ENCODE measurements at places on chromosomes 4 and X.

DNA sequence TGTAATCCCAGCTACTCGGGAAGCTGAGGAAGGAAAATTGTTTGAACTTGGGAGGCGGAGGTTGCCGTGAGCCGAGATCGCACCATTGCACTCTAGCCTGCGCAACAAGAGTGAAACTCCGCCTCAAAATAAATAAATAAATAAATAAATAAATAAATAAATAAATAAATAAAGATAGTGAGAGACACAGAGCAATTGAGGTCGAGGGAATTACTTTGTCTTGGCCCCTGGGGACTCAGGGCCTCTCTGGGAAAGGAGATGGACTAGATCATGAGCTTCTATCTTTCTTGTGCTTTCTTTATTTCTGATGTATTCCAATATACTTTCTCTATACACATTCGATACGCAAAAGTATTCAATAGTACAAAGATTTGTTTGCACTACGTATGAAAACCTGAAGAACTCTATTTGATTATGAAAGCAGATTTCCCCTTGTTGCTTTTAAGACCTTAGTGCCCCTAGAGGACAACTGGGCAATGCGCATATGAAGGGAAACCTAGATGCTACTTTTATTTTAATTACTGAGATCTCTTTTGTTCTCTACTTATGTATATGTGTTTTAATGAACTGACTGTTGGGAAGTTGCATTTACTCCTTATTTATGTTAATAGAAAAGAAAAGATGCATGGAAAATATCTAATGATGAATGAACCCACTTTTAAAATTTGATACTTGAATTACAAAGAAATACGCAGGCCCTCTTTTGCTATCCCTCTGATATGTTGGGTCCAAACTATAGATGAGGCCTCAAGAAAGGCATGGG is 12.8 kb upstream of the ELOVL6 start:
- no peak for DNase-seq

- no peak for DNase-seq
Measured at GRCh38 chrX:46582325-46582724, 8.8 kb downstream of the CHST7 start.

- no peak for DNase-seq
Measured at GRCh38 chrX:110123331-110123782, 120.4 kb downstream of the TMEM164 start.

DNA sequence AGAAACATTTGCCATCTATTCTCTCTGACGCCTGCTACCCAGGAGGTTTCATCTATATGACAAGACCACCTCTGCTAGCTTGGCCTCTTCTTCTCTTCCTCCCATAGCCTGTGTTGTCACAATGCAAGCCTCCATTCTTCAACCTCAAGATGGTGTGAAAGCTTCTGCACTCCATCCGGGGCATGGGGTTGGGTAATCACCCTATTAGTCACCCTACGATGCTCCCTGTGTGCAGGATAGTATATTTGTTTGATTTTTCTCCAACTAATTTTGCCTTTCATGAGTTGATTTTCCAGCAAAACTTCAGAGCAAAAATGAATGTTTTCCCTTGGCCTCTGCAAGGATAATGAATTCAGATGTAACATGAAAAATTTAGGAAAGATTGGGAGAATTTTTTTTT is 128.0 kb upstream of the STS start:
- no peak for DNase-seq

DNA sequence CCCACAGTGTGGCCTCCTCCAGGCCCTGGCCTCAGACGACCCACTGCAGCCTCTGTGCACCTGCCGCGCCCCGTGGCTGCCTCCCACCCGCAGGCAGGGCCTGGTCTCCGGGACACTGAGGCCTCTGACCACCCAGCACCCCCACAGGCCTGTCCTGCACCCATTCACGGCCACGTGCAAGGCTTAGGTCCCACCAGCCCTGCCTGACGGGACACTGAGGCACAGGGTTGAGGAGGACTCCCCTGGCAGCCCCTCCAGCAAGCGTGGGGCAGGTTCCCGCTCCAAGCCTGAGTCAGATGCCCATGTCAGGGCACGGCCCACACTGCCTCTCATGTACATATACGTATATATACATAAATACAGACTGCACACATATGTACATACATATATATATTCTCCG is 23.5 kb downstream of the NELFA start:
- no peak for DNase-seq

DNA sequence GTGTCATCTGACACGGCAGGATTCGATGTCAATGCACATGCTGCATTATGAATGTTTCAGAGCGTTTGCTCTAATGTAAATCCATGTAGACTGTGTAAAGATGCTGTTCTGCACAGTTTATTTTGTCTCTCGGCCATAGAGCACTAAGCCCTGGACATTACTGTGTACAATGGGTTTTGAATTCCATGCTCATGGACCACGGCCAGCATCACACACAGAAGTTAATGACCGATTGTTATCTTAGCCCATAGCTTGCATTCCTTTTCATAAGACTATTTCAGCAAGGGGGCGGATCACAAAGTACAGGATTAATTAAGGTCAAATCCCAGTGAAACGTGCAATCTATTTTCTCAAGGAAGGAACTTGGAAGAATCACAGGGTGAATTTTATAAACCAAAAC is 286.1 kb upstream of the TENM3 start:
- DNase-seq, result no peak

DNA sequence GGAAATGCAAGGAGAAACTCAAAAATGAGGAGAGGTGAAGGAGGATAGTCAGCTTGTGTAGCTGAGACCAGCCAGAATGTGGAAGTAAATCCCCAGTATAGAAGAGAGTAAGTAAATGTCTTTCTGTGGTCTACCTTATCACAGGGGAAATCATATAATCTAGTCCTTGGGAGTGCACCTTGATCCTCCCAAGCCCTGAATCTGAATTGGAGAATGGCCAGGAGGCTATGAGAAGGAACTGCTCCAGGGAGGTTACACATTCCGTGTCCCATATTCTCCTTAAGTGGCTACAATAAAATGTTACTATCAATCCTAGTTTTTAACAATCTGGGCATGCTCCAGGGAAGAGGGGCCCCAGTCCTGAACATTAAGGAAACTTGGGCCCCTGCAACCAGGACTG is 10.8 kb downstream of the AGTR2 start:
- no peak for DNase-seq

GRCh38 chrX:48533165-48533564 is 6.3 kb upstream of the TBC1D25 start:
- no peak for DNase-seq

DNA sequence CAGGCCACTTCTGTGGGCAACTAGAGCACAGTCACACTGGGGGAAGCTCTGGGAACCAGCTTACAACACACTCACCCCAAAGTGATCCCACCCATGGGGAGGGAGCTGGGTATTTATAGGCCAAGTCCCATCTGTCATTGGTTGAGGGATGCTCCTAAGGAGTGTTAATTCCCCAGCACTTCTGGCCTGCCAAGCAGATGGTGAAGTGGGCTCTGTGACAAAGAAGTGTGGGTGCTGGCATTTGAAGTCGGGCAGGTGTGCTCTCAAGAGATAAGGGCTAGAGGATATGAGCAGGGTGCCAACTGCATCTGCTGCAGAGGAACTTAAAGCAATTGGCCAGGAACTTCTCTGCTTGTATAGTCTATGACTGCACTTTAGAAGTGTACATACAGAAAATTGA is 30.9 kb downstream of the PTCHD1 start:
- no peak for DNase-seq

DNA sequence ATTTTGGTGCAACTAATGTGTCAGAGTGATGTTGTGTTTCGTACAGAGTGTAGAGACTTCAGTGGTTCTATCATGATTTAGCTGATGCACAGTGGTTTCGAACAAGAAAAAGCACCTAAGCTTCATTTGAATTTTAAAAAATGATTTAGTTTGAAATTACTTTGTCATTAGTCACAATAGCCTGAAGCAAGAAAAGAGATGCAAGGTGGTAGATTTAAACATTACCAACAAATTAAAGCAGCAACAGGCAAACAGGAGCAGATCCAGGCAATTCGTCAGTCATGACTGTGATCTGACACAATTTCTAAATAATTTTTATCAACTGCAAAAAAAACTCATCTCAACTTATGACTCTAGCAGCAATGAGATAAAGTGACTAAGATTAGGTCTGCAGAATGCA is 24.6 kb upstream of the COX7B2 start:
- DNase-seq, result no peak

DNA sequence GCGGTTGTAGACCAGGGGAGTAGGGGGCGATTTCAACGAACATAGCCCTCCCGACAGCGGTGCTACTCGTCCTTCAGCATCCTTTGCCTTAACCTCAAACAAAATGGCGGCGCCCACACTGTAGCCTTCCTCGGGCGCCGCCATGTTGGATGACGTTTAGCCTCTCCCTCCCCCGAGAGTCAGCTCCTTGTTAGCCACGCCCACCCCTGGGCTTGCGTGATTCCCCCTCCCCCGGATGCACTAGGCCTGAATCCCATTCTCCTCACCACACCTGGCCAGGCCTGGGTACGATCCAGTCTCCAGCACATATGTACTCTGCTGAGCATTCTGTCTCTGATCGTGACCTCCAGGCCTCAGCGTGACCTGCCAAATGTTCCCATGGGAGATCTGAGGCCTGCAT is 49.0 kb upstream of the ZNF157 start:
- DNase-seq, result peak; percentile 10

DNA sequence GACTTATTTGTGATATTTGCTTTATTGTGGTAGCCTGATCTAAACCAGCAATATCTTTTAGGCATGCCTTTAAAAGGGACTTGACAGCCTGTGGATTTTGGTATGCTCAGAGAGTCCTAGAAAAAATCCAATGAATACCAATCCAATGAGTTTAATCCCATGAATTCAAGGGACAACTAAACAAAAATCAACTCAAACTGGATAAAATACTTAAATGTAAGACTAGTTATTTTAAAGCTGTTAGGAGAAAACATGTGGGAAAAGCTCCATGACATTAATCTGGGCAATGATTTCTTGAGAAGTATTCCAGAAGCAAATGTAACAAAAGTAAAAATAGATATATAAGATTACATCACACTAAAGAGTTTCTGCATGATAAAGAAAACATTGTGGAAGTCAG is 711.5 kb upstream of the PITX2 start:
- DNase-seq, result no peak

GRCh38 chr4:102449751-102450352 is 51.3 kb upstream of the NFKB1 start:
- no peak for DNase-seq

DNA sequence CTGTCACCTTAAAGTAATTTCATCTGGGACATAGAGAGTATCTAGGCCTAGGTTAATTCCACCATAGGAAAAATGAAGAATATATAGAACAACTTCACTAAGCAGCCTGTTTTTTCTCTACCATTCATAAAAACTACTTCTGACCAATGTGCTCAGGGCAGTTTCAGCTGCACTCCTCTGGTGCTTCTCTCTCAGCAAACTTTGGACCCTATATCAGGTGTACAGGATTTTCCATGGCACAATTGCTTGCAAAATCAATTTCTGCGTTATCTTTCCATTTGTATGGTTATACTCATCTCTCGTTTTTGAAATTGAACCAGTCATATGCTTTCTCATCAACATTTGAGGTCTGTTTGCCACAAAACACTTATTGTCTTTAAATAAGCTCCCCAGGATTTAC is 52.1 kb upstream of the FMR1 start:
- no peak for DNase-seq

DNA sequence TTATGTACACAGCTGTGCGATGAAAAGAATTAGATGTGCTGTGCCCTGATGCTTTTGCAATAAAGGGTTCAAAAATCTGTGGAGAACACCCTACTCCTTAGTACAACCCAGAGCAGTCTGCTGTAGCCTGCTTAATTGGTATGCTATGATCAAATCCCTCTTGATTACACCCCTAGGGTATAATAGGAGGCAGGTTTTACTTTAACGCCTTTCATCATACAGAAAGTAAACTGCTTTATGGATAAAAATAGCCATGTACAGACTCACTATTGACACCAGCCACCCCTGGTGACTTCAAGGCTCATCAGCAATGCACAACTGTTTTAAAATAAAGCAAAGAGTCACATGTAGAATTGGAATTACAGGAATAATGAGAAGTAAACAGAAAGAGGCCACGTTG is 315.3 kb downstream of the DMD start:
- no peak for DNase-seq

DNA sequence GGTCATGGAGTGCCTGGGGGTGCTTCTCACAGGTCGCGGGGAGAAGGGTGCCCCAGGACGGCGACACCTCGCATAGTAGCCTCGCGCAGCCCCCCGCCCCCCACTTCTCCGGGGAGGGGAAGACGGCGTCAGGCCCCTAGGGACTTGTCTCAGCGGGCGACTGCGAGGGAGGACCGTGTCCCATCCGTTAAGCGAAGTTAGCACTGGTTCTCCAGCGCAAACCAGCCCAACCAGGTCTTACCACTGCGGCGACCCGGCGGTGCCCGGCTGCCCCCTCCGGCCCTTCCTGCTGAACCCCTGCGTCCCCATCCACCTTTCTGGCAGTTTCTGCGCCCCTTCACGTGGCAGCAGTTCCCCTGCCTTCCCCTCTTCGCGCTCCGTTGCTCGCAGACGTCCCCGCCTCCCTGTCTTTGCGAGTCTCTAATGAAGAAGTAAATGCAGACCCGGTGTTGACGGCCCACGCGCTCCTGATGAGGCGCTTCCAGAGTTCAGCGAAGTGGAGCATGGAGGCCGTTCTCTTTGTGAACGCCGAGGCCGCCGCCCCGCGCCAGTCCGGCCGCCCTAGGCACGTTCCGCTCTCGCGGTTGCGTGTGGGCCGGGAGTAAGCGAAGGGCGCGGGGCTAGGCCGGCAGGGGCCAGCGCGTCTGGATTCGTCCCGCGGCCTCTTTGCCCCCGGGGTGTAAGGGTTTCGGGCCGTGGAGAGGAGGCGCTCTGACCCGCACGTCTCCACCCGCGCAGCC is 3.0 kb downstream of the SLIT2 start:
- no peak for DNase-seq

GRCh38 chr4:135114079-135114478 is 912.5 kb upstream of the PABPC4L start:
- DNase-seq, result no peak

GRCh38 chrX:67779099-67779498 is 235.3 kb downstream of the AR start:
- DNase-seq, result no peak

DNA sequence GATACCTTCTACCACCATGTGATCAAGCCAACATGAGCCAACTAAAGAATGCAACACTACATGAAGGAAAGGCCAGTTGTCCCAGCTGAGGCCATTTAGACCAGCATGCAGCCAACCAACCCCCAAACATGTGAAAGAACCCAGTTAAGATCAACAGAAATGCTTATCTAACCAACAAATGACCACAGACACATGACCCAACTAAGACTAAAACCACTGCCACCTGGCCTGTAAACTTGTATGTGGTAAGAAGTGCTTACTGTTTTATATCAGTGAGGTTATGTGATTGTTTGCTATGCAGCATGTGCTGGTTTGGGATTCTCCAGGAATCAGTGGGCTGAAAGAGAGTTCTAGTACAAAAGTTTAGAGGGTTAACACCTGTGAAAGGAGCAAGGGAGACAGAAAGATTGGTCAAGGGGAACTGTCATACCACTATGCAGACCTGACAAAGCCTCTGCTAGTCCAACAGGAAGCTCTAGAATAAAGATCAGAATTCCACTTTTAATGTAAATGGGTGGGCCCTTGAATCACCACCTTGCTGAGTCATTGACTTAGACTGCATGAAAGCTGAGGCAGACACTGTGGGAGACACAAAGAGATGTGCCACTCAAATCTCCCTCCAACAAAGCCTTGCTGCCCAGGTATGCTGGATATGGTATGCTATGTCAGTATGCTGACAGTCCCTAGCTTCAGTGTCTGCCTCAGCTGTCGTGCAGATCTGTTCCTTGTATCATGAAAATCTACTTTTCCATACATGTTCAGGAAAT is 6.1 kb upstream of the SH3D19 start:
- no peak for DNase-seq

GRCh38 chr4:179415037-179415846 is 1973.0 kb upstream of the AGA start:
- no peak for DNase-seq

- no peak for DNase-seq
Measured at GRCh38 chr4:80576796-80577195, 241.3 kb downstream of the CFAP299 start.
